ENCODE measurements at places on chromosomes 12 and 14.

- DNase-seq: peak; percentile 27
These were observed 89.2 kb downstream of the SPPL3 start for GRCh38 chr12:120814903-120815429.

- peak; percentile 91 for DNase-seq
These were observed 9.4 kb downstream of the KRT80 start for GRCh38 chr12:52182384-52182783.

DNA sequence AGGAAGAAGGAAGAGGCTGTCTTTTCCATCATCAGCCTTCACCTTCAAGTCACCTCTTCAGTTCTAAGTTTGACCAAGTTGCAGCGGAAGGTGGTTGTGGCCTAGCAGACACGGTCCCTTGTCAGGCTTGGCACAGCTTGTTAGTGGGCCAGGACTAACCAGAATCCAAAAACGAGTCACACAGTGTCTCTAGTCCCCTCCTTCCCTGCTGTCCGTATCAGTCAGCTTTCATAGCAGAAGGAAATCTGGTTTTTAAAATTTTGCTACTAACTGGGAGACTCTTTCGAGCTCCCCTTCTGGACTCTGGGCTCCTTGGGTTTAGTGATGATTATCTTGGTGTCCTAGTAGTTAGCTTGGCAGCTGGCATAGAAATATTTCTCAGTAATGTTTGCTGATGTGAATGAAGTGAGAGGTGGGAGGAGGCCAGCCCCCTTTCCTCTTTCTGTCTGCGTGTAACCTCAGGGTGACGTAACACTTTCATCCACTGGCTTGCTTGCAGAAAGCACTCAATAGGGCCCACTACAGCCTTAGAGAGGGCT, 3.8 kb downstream of the ETV6 start:
- DNase-seq: no peak

GRCh38 chr12:124105546-124105945, 132.5 kb downstream of the ZNF664 start:
- DNase-seq: no peak

GRCh38 chr14:36316131-36316530, 4.3 kb downstream of the MBIP start:
- peak; percentile 53 for DNase-seq

GRCh38 chr14:30129807-30130206, 202.2 kb upstream of the PRKD1 start:
- DNase-seq: no peak
